ENCODE measurements at places on chromosomes 6 and 20.
A peak's percentile ranks its signal among the peaks of the same experiment; 100 is the strongest.

DNA sequence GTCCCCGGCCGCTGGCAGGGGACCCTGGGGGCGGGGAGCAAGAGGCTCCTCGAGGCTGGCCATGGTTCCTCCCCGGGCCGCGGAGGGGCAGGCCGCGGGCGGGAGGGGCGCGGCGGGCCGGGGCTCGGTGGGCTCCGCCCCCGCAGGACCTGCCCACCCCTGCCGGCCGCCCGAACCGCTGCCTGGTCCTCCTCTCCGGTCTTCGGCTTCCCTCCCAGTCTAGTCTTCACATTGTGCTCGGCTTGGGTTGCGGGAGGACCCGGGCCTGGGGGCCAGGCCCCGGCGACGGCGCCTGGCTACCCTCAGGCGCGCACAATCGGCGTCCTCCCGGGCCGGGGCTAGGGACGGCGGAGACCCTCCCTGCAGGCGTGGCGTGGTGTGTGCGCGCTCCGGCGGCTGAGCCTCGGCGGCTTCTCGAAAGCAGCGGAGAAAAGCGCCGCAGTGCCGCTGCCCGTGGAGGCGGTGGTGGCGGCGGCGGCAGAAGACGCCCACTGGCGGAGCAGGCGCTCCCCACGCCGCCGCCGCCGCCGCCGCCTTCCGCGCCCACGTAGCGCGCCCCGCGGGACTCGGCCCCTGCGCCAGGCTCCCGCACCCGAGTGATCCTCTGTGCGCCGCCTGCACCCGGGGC lies at the start of gene PDE10A:
TSS of gene PDE10A (minus strand) at position 493 of the 628 bp plus-strand sequence. CDS start at position 63, 430 bp downstream.
- peak; percentile 67 for DNase-seq

GRCh38 chr20:63173552-63174191 lies 42.3 kb downstream of the YTHDF1 start:
- no peak for DNase-seq

DNA sequence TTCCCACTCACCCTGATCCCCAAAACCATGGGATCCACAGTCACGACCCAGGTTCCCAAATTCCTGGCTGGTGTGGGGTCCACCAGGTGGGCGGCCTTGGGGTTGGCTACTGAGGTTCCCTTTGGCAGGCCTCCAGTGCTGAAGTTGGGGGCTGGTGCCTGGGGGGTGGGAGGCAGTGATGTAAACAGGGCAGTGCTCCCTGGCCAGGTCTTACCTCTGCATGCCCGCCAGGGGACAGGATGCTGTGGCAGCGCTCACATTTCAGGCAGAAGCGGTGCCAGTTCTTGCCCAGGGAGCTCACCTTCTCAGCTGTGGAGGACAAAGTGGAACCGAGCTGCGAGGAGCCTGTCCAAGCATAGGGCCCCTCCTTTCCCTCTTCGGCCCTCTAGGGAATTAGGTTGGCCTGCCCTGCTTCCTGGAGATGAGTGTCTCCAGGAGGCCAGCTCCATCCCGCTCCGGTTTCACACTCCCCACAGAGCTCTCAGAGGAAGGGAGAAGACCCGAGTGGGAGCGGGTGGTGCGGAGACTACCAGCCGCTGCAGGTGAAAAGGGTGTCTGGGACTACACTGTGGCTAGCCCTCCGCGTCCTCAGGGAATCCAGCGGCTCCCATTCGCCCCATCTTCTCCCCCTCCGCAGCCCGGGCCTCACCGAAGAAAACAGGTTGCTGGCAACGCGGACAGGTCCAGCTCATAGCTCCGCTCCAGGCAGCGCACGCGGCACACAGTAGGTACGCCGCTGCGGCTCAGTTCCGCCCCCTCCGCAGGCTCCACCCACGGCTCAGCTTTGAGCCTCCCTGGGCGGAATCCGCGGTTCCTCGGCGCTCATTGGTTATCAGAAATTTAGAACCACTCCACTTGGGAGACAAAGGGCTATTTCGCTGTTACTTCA lies at the start of gene CRIP3:
TSS of gene CRIP3 (minus strand) at position 726 of the 889 bp plus-strand sequence. CDS start at position 692, 34 bp downstream.
- peak; percentile 54 for DNase-seq

- DNase-seq = no peak
Measured at GRCh38 chr6:42093582-42094329, 43.4 kb downstream of the TAF8 start.

DNA sequence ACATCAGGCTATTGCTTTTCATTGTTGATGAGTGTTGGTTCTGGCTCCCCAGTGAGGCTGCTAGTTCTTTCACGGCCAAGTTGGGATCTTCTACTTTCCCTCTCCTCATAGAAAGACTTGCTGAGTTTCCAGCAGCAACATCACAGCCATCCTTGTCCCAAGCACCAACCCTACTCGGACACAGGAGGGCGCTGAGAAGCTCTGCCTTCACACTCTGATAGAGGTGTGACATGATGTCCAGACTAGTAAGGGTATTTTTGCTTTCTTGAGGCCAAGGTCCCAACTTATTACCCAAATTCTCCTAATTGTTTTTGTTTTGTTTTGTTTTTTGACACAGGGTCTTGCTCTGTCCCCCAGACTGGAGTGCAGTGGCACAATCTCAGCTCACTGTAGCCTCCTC lies 3.0 kb upstream of the GCM1 start:
- no peak for DNase-seq

DNA sequence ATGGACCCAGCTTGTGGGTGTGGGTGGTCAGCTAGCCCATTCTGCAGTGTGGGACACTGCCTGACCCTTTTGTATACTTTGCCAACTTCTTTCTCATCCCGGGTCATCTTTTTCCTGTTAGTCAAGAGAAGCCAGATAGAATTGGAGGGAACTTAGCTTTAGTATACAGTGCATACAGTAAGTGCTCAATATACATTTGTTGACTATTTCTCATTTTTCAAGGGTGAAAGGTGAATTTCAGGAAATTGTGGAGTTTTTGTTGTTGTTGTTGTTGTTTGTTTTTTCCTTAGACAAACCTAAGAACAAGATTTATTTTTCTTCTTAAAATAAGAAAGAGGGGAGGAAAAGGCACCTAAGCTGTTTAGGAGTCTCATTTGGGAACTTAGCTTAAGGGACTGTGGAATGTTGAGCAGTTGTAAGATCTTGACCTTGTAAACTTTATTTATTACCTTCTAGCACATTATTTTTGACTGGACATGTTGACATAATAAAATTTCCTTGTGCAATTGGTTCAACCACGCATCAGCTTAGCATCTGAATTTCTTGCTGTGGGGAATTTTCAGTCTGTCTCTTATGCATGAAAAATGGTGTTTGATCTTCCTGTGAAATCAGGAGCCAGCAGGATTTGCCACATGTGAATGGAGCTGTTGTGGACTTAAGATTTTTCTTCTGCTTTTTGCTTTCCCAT lies 113.6 kb downstream of the ARID1B start:
- DNase-seq = no peak

- DNase-seq = no peak
Measured at GRCh38 chr6:168131464-168132415, 52.7 kb upstream of the FRMD1 start.

DNA sequence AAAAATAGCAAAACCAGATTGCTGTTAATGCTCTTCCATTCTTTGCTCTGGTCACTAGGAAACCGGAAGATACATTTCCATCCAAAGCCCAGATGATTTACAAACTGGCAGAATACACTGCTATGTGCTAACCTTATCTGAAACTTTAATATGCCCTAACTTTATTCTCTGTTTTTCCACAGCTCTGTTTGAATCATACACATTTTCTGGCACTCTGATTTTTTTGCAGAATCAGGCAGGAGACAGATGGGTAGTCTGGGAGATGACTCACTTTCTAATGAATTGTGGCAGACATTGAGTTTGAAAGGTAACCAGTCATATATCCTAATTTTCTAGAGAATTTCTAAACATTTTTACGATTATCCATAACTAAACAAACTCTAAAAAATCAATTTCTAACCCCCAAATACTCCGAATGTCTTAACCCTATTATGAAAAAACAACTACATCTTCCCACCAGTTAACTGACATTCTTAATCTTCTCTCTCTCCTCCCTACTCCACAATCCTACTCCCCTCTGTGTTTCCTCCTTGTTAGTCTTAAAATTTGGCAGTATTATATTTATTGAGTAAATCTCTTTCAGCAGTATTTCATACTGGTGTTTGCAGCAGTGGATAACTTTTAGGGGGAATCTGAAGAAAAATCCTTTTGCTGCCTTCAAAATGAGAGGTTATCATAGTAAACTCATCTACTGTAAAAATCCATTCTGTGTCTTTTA lies 63.5 kb downstream of the MAN1A1 start:
- DNase-seq = no peak

GRCh38 chr6:121652726-121653623 lies 217.5 kb downstream of the GJA1 start:
- peak; percentile 47 for DNase-seq

- DNase-seq = no peak
Measured at GRCh38 chr6:107511511-107511993, 21.6 kb downstream of the SOBP start.
